ENCODE measurements at places on chromosomes 16 and 17.
A peak's percentile ranks its signal among the peaks of the same experiment; 100 is the strongest.

DNA sequence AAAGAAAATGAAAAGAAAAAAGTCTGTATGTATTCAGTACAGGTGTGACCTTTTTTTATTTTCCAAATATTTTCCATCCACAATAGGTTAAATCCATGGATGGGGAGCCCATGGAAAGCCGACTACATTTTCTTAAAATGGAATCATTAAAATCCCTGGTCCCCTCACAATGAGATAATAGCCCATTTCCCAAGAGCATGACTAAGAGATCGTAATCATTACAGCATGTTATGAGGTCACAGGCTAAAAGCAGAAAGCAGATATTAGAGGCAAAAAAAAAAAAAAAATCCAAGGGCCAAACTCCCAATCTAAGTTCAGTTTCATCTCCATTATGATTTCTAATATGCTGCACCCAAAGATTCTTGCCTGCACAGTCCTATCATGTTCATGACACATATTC is 44.7 kb downstream of the CYTH1 start:
- peak; percentile 79 for DNase-seq

DNA sequence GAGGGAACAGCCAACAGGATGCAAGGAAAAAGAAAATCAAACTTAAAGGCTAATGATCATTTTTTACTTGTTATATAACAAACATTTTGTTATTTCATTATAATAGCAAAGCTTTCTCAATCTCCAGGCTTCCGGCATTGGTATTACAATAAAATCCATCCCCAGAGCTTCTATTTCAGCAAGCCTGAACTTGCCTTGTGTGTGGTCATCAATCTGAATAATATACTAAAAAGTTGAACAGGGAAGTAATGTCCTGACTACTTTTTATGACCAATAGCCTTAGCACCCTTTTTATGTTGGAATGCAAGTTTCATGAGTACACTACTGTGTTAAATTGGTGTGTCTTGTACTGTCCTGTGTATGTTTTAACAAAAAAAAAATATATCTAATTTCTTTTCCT is 27.1 kb upstream of the VWA3A start:
- no peak for DNase-seq

GRCh38 chr17:74744349-74744713 is 4.1 kb upstream of the NHERF1 start:
- no peak for DNase-seq

GRCh38 chr17:44757045-44757917 is 1.5 kb upstream of the ADAM11 start:
- no peak for DNase-seq

DNA sequence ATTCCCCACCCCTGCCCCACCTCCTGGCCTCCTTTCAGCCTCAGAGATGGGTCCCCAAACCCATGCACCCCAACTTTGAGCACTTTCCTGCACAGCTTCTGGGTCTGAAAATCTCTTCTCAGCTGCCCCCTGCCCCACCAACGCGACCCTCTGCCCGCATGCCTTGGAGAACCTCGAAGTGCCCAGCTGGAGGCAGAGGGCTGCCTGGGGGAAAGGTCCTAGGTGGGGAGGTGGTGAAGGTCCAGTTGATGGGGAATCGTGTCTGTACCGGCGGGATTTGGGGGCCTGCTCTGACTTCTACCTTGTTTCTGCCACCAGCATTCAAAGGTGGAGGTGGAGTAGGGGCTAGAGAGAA is 1.3 kb downstream of the NKD1 start:
- DNase-seq: no peak

DNA sequence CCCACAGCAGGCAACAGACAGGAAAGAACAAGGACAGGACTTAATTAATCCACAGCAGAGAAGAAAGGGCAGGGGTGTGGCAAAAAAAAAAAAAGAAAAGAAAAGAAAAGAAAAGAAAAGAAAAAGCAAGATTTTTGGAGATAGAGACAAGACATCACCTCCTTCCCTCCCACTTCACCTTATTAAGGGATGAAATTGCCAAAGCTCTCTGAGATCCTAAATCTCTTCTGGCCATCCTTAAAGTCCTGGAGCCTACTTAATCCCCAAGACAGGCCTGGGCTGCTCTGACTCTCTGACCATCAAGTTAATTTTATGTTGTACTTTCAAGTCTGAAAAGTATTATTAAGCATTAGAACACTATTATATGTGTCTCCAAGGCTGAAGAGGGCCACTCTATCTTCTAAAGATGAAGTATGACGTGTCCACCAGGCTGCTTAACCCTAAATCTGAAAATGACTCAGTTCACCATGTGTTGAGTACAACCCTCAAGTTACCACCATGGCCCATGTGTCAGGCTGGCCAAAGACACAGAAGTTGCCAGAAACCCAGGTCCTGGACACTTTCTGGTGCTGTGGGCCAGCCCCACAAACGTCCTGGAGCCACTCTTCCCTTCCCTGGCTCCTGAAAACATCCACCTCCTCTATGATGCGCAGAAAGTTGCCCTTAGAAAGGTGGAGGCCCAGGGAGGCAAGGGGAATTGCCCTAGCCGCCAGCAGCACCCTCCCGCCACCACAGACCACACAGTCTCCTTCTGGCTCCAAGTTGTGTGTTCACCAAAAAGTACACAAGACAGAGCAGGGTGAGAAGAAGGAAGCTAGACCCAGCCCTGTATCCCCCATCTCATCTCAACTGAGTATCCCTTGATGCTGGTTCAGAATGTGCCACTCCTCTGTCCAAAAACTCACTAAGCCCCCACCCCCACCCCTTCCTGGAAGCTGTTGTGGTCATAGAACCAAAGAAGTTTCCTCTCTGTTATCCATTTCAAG is 2.7 kb downstream of the SOCS1 start:
- no peak for DNase-seq

GRCh38 chr17:8421571-8421970 is 14.1 kb upstream of the NDEL1 start:
- no peak for DNase-seq

DNA sequence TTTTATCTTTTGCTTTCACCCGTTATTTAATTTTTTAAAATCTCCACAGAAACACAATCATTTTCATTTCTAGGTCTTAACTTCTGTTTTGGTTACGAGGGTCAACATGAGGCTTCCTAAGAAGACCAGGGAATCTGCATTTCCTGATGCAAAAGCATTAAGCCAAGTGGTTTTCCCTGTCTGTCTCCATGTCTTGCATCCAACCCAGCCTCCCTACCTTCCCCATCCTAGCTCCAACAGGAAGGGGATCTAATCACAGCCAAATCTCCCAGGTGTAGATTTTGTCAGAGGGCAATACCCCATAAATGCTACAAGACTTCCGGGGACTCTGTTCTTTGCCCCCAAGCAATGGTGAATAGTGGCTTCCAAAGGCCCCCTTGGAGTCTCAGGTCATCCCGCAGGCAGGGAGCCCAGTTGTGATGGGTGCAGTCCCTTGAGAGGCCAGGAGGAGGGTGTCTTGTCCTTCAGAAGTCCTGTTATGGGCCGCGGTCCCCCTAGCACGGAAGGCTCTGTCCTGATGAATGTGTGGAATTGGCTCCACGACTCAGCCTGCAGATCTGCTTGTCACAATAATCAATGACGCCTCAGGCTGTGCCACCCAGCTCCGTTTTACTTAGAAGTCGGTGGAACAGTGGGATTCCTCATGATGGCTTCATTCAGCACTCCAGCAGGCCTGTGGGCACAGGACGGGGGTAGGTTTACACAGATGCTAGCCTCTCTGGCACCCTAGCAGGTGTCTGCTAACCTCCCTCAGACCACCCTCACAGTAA is 141.1 kb downstream of the RGS9 start:
- peak; percentile 56 for DNase-seq

GRCh38 chr17:17416007-17416399 is 60.8 kb upstream of the MED9 start:
- DNase-seq: peak; percentile 93

DNA sequence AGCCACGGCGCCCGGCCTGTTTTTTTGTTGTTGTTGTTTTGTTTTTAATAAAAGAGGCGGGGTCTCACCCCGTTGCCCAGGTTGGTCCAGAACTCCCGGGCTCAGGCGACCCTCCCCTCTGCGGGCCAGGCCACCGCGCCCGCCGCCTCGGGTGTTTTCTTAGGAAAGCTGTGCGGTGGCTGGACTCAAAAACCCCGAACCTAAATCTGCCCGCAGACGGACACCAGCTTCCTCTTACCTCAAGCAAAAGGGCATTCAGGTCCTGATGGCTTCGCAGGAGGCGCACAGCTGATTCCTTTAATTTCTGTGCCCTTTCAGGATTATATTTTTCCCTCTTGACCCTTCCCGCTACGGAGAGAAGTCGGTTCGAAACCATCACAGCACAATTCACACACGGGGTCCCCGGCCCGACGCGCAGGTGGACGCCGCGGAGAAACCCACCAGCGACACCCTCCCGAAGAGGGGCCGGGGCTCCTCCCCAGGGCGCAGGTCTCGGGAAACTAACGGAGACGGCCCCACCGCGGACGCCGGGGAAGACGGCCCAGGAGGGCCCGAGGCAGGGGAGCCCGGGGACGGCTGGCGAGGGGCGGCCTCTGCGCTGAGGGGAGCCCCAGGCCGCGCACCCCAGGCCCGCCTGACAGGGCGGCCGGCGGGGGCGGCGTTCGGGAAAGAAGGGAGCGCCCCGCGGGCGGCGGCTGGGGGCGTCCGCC is 653 bp downstream of the FANCA start:
- peak; percentile 48 for DNase-seq

GRCh38 chr17:33201283-33201682 is 91.8 kb downstream of the ASIC2 start:
- no peak for DNase-seq

DNA sequence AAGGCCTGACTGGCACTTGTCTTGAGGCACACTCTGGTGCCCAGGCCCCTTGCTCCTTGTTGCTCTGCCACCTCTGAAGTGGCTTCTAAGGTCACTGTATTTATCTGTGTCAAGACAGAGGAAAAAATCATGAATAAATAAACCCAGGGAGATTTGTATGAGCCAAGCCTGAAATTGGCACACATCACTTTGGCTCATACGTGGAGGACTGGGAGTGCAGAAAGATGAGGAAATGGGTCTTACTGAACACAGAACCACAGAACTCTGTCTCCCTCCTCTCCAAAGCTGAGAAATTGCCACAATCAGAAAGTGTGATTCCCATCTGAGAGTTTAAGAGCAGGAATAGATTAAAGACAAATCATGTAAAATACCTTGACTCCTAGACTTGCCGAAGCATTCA is 27.1 kb upstream of the C16orf78 start:
- no peak for DNase-seq

GRCh38 chr17:69460963-69461922 is 46.7 kb downstream of the MAP2K6 start:
- no peak for DNase-seq

- DNase-seq: no peak
Observed at GRCh38 chr16:11144122-11144521, 111.9 kb downstream of the SOCS1 start.

GRCh38 chr16:1094124-1094479 is 1.9 kb downstream of the C1QTNF8 start:
- DNase-seq: no peak

DNA sequence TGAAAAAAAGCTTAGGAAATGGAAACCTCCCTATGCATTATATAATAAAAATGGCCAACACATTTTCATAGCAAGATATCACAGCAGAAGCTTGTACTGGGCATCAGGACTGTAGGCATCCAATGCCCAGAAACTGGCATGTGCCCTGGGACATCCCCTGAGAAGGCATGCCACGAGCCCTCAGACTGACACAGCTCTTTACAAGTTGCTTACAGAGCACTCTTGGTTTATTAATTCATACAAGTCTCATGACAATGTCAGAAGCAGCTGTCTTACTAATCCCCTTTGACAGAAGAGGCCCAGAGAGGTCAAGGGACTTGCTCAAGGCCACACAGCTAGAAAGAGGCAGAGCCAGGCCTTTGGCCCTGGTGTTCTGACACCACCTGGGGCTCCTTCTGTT is 5.6 kb upstream of the CCL2 start:
- no peak for DNase-seq

DNA sequence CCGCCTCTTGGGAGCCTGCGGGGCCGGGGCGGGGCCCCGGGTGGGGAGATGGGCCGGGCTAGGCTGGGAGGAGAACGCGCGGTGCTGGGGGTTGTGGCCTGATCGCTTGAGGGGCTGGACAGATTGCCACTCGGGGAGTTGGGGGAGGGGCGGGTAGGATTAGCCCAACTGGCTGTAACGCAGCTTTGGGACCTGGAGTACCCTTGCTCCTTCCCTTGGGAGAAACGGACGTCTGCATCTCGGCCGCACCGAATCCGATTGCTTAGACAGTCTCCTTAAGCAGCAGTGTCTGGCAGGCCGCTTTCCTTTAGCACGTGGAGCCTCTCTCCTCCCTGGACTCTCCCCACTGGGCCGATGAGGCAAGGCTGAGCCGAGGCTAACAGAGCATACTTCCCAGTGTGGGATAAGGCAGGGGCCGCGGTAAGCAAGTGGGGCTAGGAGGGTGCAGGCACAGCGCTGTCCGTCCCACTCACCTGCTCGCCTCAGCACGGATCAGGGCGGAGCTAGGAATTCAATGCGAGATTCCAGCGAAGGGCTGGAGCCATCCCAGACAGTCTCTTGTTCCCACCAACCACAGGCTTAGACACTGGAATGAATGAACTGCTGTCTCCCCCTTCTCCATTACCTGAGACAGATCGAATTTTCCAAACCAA is 540 bp upstream of the ACLY start:
- DNase-seq: no peak

GRCh38 chr16:66660422-66661209 is 35.9 kb downstream of the CMTM4 start:
- peak; percentile 59 for DNase-seq

DNA sequence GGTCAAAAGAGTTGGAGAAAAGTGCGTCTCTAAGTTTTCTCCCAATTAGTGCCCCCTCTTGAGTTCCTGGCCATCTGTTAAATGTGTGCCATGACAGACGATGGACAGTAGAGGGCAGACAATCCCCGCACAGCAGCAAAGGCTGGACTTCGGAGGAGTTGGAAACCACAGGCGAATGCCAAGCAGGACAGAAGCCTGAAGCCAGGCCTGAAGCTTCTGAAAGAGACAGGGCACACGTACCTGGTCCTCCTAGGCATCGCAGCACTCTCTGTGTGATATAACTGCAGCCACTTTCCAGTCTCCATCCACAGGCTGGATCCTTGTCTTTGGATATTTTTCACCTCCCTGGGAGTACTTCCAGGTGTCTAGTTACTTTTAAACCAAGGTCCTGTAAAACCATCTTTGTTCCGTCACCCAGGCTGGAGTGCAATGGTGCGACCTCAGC is 14.5 kb downstream of the C17orf100 start:
- DNase-seq: peak; percentile 84

- no peak for DNase-seq
Observed at GRCh38 chr17:55215711-55216110, 49.0 kb upstream of the HLF start.

- DNase-seq: no peak
Observed at GRCh38 chr17:49955157-49955556, 13.8 kb upstream of the DLX4 start.

DNA sequence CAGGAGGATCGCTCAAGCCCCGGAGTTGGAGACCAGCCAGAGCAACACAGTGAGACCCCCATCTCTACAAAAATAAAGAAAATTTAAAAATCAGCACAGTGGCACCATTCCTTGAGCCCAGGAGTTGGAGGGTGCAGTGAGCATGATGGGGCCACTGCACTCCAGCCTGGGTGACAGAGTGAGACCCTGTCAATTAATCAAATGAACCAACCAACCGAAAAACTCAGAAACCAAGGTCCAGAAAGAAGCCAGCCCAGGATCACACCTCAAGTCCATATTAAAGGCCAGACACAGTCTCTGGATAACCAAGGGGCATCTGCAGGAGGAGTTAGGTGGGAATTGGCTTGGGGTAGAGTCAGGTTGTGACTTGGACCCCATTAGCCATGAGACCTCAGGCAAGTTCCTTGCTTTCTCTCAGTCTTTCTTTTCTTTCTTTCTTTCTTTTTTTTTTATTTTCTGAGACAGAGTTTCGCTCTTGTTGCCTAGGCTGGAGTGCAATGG is 2.4 kb downstream of the HSD17B1 start:
- DNase-seq: no peak
